ENCODE measurements at places on chromosomes 1 and 21.

DNA sequence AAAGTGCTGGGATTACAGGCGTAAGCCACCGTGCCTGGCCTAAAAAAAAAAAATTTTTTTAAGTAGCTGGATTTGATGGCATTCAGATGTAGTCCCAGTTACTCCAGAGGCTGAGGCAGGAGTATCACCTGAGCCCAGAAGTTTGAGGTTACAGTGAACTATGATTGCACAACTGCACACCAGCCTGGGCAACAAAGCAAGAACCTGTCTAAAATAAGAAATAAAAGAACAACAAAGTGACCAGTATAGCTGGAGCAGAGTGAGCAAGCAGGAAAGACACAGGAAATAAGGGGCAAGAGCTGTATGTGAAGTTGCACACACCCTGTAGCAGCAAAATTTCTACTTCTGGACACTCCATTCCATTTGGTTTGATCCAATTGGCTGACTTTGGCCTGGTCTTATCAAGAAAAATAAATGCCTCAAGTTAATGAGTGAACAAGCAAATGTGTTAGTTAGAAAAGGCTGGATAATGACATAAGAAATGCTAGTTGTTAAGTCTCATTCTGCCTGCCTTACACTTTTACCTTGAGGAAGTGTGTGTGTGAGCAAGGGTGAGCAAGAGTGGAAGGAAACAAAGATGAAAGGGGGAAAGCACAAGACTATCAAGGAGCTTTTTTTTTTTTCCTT lies 7.9 kb downstream of the ATP5IF1 start:
- no peaks in the 10 kb centered on the region for H3K36me3 ChIP-seq
- no peak overlapping the region for H3K27ac ChIP-seq
- H3K4me3 ChIP-seq, result no peak overlapping the region
- no peak for DNase-seq
- H3K4me1 ChIP-seq, result peaks cover 15% of the 10 kb centered on the region

- H3K4me3 ChIP-seq, result no peak overlapping the region
- no peak overlapping the region for H3K27ac ChIP-seq
- H3K4me1 ChIP-seq, result no peaks in the 10 kb centered on the region
- DNase-seq, result no peak
Measured at GRCh38 chr1:227838181-227838580, 22.7 kb downstream of the PRSS38 start.

- H3K4me3 ChIP-seq, result no peak overlapping the region
- H3K27ac ChIP-seq, result no peak overlapping the region
- H3K36me3 ChIP-seq, result no peaks in the 10 kb centered on the region
Measured at GRCh38 chr1:227002531-227003049, 62.5 kb downstream of the COQ8A start.

- no peak overlapping the region for H3K4me3 ChIP-seq
- H3K36me3 ChIP-seq, result no peaks in the 10 kb centered on the region
- H3K27me3 ChIP-seq, result no peaks in the 10 kb centered on the region
- DNase-seq, result no peak
- H3K27ac ChIP-seq, result no peak overlapping the region
Measured at GRCh38 chr1:108327534-108328466, 83.9 kb upstream of the NBPF4 start.

DNA sequence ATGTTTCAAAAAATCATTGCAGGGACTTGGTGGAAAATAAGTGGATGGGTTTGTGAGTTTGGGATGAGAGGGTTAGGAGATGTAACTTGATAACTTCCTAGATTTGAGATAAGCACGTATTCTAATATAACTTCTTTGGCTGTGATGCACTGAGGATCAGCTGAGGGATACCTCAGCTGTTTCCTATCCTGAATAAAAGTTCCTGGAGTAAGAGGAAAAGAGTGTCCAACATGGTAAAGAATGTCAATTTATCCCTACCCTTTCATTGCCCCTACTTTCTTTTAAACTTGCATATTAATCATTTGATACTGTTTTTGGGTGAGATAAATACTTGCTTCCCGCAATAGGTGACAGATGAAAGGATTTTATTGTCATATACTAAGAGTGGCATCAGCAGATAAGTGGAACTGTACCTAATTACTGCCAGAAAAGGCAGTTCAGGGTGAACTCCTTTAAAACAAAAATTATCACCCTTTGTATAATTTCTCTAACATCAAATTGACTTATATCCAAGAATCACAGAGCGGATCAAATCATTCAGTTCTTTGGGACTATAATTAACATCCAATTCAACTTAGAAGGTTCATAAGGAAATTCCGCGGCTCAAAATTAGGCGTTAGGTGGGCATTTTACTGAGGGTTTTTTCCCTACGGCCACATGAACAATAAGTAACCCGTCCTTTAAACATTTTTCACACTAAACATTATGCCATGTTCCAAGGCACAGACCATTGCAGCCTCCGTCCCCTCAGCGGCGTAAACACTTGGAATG lies 1.4 kb upstream of the SUCO start:
- no peak for DNase-seq
- H3K27me3 ChIP-seq, result no peaks in the 10 kb centered on the region
- H3K4me1 ChIP-seq, result peaks cover 34% of the 10 kb centered on the region
- H3K27ac ChIP-seq, result peak overlapping the region; percentile 99

- H3K4me3 ChIP-seq, result no peak overlapping the region
- H3K4me1 ChIP-seq, result peaks cover 5% of the 10 kb centered on the region
- H3K27me3 ChIP-seq, result no peaks in the 10 kb centered on the region
- H3K36me3 ChIP-seq, result no peaks in the 10 kb centered on the region
Measured at GRCh38 chr21:31335957-31336738, 7.9 kb downstream of the TIAM1 start.

DNA sequence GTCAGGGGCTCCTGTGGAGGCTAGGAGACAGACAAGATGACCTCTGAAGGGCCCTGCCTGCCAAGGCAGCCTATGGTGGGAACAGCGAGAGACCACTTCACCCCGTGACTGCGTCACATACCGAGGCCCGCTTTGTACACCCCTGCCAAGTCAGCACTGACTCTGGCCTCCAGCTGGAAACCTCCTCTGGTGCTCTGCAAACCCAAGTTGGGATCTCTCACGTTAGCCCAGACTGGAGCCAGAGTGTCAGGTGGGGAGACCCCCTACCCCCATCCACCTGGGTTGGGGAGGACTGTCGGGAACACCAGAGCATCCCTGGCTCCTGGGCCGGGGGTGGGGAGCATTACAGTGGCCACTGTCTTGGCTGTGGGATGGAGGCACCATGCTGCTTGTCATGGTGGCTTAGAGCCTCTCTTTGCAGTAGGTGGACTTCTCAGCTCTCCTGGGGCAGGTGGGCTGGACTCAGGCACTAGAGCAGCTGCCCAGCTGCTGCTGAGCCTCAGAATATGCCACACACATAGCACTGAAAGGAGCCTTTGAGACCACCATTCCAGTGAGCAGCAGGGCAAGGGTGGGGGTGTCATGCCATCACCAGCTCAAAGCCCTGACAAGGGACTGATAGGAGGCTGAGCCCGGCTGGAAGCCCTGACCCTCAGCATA lies 50.4 kb downstream of the ELK4 start:
- H3K4me3 ChIP-seq, result no peak overlapping the region
- H3K27ac ChIP-seq, result no peak overlapping the region
- no peak for DNase-seq
- no peaks in the 10 kb centered on the region for H3K27me3 ChIP-seq

DNA sequence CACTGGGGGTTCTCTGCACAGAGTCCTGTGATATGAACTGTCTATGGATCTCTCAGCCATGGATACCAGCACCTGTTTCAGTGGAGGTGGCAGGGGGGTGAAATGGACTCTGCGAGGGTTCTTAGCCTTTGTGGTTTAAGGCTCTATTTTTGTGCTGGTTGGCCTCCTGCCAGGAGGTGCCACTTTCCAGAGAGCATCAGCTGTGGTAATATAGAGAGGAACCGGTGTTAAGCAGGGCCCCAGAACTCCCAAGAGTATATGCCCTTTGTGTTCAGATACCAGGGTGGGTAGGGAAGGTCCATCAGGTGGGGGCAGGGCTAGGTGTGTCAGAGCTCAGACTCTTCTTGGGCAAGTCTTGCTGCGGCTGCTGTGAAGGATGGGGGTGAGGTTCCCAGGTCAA lies 330.0 kb upstream of the PLD5 start:
- H3K27me3 ChIP-seq, result no peaks in the 10 kb centered on the region
- no peak for DNase-seq
- H3K4me1 ChIP-seq, result no peaks in the 10 kb centered on the region

GRCh38 chr1:151825751-151826660 lies 5.6 kb downstream of the RORC start:
- H3K36me3 ChIP-seq, result no peaks in the 10 kb centered on the region
- no peaks in the 10 kb centered on the region for H3K27me3 ChIP-seq
- no peak overlapping the region for H3K27ac ChIP-seq

GRCh38 chr1:15838721-15839120 lies 8.8 kb upstream of the SPEN start:
- peaks cover 10% of the 10 kb centered on the region for H3K4me1 ChIP-seq
- no peak overlapping the region for H3K27ac ChIP-seq
- no peaks in the 10 kb centered on the region for H3K27me3 ChIP-seq

DNA sequence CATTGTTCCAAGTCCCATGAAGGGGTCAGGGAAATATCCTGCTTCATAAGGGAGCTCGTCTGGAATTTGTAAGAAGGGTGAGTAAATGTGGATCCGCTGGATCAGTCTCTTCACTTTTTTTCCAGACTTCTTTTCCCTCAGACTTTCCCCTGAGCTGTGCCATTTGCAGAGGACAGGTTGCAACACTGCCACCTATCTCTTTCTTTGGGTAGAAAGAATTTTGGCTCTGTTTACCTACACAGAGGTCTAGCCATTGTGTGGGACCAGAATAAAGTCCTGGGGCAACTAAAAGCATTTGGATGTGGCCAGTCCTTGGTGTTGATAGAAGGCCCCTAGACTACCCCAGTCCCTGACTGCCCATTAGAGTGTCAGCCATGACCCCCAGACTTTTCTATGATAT lies 1146.7 kb upstream of the PRMT6 start:
- H3K36me3 ChIP-seq, result no peaks in the 10 kb centered on the region
- no peak overlapping the region for H3K27ac ChIP-seq
- no peak for DNase-seq
- no peaks in the 10 kb centered on the region for H3K4me1 ChIP-seq

DNA sequence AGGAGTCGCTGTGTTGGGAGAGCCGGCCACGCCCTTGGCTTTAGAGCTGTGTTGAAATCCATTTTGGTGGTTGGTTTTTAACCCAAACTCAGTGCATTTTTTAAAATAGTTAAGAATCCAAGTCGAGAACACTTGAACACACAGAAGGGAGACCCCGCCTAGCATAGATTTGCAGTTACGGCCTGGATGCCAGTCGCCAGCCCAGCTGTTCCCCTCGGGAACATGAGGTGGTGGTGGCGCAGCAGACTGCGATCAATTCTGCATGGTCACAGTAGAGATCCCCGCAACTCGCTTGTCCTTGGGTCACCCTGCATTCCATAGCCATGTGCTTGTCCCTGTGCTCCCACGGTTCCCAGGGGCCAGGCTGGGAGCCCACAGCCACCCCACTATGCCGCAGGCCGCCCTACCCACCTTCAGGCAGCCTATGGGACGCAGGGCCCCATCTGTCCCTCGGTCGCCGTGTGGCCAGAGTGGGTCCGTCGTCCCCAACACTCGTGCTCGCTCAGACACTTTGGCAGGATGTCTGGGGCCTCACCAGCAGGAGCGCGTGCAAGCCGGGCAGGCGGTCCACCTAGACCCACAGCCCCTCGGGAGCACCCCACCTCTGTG lies 4.7 kb downstream of the C1orf35 start:
- no peaks in the 10 kb centered on the region for H3K27me3 ChIP-seq
- peaks cover 38% of the 10 kb centered on the region for H3K4me1 ChIP-seq
- H3K4me3 ChIP-seq, result no peak overlapping the region
- no peak overlapping the region for H3K27ac ChIP-seq
- H3K36me3 ChIP-seq, result no peaks in the 10 kb centered on the region
- DNase-seq, result no peak

GRCh38 chr1:54475357-54475881 lies 69.2 kb upstream of the SSBP3 start:
- DNase-seq, result no peak
- no peaks in the 10 kb centered on the region for H3K27me3 ChIP-seq
- no peaks in the 10 kb centered on the region for H3K36me3 ChIP-seq
- peak overlapping the region; percentile 34 for H3K4me3 ChIP-seq

GRCh38 chr1:195236991-195237889 lies 1371.0 kb downstream of the KCNT2 start:
- no peaks in the 10 kb centered on the region for H3K4me1 ChIP-seq
- no peaks in the 10 kb centered on the region for H3K36me3 ChIP-seq
- no peak overlapping the region for H3K27ac ChIP-seq
- no peak for DNase-seq

DNA sequence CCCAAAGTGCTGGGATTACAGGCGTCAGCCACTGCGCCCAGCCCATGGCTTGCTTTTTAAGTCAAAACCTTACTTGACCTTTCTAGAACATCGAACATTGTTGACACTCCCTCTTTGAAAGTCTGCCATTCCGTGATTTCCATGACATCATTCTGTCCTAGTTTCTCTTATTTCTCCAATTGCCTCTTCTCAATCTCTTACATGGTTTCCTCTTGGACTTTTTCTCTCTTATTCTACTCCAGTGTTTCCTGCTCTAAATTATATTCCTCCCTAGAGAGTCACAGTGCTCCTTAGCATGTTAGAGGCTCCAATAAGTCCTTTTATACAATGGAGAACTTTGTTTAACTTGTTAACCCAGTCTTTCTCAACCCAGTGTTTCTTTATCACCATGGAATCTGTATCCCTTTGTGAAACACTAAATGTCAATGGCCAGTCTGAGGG lies 25.5 kb downstream of the JAM2 start:
- H3K36me3 ChIP-seq, result no peaks in the 10 kb centered on the region
- H3K4me3 ChIP-seq, result no peak overlapping the region
- H3K4me1 ChIP-seq, result no peaks in the 10 kb centered on the region

- no peaks in the 10 kb centered on the region for H3K27me3 ChIP-seq
- DNase-seq, result no peak
- no peak overlapping the region for H3K4me3 ChIP-seq
- peaks cover 19% of the 10 kb centered on the region for H3K4me1 ChIP-seq
- H3K36me3 ChIP-seq, result no peaks in the 10 kb centered on the region
- H3K27ac ChIP-seq, result no peak overlapping the region
Measured at GRCh38 chr21:31554511-31555022, 104.9 kb upstream of the SOD1 start.

DNA sequence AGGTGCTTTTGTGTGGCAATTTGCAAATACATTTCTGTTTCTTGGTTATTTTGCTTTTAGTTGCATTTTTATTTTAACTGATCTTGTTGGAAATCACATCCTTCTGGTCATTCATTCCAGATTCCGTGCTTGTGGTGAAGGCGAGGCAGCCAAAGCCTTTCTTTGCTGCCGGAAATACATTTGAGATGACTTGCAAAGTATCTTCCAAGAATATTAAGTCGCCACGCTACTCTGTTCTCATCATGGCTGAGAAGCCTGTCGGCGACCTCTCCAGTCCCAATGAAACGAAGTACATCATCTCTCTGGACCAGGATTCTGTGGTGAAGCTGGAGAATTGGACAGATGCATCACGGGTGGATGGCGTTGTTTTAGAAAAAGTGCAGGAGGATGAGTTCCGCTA lies 34.8 kb upstream of the CD101 start:
- no peak for DNase-seq
- H3K27me3 ChIP-seq, result no peaks in the 10 kb centered on the region
- no peak overlapping the region for H3K4me3 ChIP-seq
- no peaks in the 10 kb centered on the region for H3K4me1 ChIP-seq
- no peaks in the 10 kb centered on the region for H3K36me3 ChIP-seq
- H3K27ac ChIP-seq, result no peak overlapping the region

GRCh38 chr1:175270361-175270760 lies 77.8 kb upstream of the KIAA0040 start:
- peaks cover 12% of the 10 kb centered on the region for H3K4me1 ChIP-seq
- DNase-seq, result no peak
- no peaks in the 10 kb centered on the region for H3K27me3 ChIP-seq
- H3K27ac ChIP-seq, result no peak overlapping the region

- no peak overlapping the region for H3K4me3 ChIP-seq
- H3K27ac ChIP-seq, result peak overlapping the region; percentile 48
- no peaks in the 10 kb centered on the region for H3K27me3 ChIP-seq
- no peaks in the 10 kb centered on the region for H3K36me3 ChIP-seq
- no peaks in the 10 kb centered on the region for H3K4me1 ChIP-seq
Measured at GRCh38 chr1:244365809-244366208, 85.9 kb downstream of the ADSS2 start.

All from vagina (tissue), 2 donors.